EL (cell line): ENCODE measurements at places on chromosomes 1 and 21.

DNA sequence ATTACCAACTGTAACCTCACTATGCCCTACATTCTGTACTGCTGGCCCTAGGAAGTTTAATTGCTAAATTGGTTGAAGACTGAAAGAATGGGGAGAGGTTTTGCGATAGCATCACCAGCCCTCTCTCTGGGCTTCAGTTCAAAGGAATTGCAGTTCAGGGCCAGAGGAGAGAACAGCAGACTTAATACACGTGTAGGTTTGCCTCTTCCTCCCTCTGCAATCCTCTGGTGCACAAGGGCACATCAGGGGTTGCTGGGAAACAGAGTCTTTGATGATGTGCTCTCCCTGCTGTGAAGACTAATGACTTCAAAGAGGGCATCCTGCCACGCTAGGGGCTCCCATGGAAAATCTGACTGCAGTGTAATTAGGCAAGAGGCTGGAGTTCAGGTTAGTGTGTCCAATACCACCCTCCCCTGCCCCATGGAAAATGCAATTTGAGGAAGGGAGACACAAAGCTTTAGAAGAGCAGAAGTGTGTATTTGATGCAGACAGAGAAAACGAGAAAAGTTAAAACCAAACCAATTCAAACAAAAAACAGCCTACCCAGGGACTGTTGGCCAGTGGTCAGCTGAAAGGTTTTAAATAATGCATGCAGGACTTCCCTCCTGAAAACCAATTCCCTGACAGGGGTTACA, 167.9 kb downstream of the ASTN1 start:
- no peak for DNase-seq

- DNase-seq = no peak
Observed at GRCh38 chr1:69497441-69498221, 70.1 kb upstream of the LRRC7 start.

GRCh38 chr1:89884718-89885596, 64.1 kb downstream of the LRRC8D start:
- peak; percentile 75 for DNase-seq

- no peak for DNase-seq
Observed at GRCh38 chr1:222919478-222919865, 104.6 kb downstream of the DISP1 start.

GRCh38 chr1:23576338-23577055, 17.2 kb upstream of the ID3 start:
- DNase-seq = peak; percentile 53

- DNase-seq = peak; percentile 80
Observed at GRCh38 chr1:105485207-105485606, 1571.3 kb upstream of the PRMT6 start.

- no peak for DNase-seq
Observed at GRCh38 chr1:171676823-171677222, 24.3 kb upstream of the MYOC start.

- no peak for DNase-seq
Observed at GRCh38 chr1:205955499-205955898, 12.2 kb upstream of the SLC26A9 start.

- no peak for DNase-seq
Observed at GRCh38 chr1:74324684-74325448, 89.7 kb downstream of the TNNI3K start.

GRCh38 chr1:48966583-48966982, 189.9 kb upstream of the BEND5 start:
- no peak for DNase-seq

DNA sequence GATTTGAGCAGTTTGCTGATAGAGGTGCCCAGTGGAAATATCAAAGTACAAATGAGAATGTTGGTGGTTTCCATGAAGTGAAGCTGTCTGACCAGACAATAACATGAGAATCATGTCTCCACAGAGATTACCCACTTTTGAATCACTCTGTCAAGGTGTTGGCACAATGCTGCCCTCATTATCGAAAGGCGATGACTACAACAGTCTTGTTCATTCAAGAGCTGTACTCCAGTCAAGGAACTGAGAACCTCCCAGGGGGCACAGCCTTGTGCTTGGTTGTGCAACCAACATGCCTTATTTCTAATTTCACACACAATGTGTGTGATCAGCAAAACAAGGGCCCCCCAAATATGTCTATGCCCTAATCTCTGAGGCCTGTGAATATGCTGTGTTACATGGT, 35.7 kb downstream of the ETS2 start:
- no peak for DNase-seq

- peak; percentile 14 for DNase-seq
Observed at GRCh38 chr1:54125386-54126070, 27.3 kb downstream of the CDCP2 start.

- no peak for DNase-seq
Observed at GRCh38 chr1:6184083-6184783, 4.1 kb upstream of the CHD5 start.

DNA sequence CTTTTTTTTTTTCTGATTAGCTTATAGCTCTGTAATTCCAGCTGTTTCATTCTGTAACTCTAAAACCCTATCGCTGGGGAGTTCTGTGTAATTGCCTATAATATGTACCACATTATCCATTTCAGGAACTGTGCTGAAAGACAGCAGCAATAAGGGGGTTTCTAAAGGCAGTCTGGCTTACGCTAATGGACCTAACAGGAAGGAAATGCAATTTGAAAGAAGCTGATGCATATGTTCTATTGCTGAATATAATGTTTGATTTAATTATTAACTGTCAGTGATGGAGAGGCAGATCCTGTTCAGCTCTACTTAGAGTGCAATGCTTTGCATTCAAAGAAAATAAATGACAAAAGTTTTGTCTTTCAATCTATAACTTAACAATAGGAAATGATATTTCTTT, 209.4 kb upstream of the SNX7 start:
- DNase-seq = no peak

DNA sequence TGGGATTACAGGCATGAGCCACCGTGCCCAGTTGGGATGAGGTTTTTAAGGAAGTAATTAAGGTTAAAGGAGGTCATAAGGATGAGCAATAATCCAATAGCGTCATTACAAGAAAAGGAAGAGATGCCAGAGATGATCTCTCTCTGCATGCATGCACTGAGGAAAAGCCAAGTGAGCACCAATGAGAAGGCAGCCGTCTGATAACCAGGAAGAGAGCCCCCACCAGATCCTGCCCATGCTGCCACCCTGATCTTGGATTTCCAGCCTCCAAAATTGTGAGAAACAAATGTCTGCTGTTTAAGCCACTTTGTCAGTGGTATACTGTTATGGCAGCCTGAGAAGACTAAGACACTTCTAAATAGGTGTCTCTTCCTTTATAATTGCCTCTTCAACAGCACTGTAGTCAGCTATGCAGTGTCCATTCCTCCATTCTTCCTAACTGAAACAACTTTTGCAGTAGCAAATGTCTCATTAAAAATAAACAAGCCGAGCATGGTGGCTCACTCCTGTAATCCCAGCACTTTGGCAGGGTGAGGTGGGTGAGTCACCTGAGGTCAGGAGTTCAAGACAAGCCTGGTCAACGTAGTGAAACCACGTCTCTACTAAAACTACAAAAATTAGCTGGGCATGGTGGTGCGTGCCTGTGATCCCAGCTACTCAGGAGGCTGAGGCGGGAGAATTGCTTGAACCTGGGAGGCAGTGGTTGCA, 216.2 kb upstream of the RUNX1 start:
- DNase-seq = peak; percentile 83

DNA sequence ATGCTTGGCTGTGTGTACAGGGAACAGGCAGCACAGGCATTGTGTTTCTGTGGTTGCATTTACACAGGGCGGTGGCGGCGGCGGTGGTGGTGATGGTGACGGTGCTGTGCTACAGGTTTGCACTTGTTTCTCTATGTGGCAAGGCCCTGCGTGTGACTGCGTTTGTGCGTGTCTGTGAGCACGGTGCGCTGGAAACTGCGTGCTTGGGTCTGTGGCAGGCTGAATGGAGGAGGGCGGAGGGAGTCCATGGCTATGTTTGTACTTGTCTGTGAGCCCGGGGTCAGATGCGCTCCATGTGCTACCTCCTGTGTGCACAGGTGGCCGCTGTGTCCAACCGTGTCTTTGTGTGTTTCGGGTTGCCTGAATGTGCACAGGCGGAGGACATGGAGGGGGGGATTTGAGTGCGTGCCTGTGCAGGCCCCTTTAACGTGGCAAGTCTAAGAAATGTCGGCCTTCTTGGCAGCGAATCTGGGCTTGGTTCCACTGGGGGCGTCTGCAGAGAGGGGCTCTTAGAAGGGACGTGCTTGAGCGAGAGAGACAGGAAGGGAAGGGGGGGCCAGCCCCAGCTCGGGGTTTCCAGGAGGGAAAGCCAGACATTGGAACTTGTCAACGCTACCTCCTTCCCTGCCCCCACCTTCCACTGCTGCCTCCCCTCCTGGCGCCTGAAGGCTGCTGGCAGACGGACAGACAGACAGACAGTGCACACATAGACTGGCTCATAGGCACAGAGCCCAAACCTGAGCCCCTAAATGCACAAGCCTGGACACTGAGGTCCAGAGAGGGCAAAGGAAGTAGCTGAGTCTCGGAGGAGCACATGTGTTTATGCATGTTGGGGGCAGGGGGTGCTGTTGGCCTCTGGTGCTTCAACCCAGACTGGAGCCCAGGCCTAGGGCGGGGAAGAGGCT, 32.7 kb upstream of the WASF2 start:
- DNase-seq = no peak

DNA sequence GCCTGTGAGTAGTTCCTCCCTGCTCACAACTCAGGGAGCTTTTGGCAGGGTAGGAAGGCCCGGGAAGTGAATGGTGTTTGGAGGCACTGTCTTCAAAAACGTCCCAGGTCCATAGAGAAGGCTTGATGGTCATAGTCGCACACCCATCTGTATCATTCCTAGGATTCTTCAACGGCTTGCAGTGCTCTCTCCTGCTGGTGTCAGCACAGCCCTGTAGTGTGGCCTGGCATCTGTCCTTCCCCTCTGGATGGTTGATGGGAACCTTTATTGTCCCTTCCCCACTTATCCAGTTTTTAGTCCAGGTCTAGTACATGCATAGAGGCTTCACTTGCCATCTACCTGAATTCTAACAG, 142.8 kb upstream of the HOOK1 start:
- no peak for DNase-seq

DNA sequence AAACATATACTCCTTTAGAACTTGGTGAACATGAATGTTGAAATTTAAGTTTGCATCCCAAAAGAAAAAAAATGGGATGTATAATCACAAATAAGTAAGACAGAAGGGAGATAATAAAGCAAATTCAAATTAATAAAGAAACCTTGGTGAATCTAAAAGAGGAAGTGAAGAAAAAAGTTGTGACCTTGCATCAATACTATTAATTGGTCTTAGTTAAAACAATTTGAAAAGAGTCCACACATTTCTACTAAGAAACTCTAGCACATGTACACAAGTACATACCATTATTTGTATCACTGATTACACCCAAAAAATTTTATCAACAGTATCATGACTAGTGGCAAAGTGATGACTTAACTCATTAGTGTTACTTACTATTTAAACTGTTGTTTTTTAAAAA, 80.4 kb upstream of the SCYL3 start:
- no peak for DNase-seq

DNA sequence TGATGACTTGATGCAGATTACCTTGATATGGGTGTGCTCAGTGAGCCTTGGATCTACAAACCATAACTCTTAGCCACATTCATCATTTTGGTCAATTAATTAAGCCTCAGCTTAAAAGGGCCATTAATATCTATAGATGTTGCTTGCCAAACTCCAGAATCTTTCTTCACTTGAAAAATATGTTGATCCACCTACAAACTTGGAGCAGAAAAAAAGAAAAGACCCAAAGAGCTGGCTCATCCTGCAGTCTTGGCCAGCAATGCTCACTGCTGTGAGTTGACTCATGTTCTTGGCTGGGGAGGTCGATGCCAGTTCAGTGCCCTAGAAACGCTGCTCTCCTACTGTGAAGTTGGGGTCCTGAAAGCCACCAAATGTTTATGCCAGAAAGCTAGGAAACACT, 75.4 kb downstream of the DPT start:
- peak; percentile 10 for DNase-seq

DNA sequence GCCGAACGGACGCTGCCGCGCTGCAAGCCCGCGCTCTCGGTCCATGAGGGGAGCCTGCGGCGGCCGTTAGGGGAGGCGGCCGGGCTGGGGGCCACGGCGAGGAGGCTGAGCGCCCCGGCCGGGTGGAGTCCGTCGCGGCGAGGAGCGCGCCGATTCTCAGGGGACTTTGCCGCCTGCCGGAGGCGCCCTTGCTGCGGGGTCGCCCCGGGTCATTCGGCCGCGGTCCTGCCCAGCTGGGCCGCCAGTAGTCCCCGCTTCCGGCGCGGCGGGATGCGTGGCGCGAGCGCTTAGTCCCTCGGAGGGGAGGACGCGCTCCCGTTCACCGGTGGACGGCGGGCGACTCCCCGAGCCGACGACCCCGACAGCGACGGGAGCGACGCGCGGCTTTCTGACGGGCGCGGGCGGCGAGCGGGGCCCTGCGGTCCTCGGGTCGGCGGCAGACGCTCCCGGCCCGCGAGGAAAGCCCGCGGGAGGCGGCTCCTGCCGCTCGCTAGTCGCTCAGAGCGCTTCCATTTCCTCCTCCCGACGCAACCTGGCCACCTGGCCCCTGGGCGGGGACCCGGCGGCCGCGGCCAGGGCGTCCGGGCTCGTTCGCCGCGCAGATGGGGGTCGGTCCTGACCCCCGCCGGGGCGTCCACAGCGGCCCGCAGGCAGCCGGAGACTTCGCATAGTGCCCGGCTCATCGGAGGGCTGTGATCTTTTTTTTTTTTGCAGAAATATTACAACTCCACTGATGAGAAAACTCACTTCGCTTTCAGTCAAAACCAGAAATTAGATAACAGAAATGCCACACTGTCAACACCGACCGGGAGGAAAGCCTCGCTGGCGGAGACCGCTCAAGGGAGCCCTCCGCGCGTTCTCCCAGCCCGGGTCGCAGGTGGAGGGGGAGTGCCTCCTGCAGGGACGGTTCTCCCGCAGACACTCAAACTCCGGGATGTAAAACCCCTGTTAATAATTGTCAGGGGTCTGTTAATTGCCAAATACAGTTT, 641 bp upstream of the ZBTB21 start:
- DNase-seq = no peak
